ENCODE measurements at places on chromosomes 2 and 18. TPM values are rescaled to one million over a fixed set of nuclear protein-coding genes. Genes with fewer than 3 reads are reported as not detected.

DNA sequence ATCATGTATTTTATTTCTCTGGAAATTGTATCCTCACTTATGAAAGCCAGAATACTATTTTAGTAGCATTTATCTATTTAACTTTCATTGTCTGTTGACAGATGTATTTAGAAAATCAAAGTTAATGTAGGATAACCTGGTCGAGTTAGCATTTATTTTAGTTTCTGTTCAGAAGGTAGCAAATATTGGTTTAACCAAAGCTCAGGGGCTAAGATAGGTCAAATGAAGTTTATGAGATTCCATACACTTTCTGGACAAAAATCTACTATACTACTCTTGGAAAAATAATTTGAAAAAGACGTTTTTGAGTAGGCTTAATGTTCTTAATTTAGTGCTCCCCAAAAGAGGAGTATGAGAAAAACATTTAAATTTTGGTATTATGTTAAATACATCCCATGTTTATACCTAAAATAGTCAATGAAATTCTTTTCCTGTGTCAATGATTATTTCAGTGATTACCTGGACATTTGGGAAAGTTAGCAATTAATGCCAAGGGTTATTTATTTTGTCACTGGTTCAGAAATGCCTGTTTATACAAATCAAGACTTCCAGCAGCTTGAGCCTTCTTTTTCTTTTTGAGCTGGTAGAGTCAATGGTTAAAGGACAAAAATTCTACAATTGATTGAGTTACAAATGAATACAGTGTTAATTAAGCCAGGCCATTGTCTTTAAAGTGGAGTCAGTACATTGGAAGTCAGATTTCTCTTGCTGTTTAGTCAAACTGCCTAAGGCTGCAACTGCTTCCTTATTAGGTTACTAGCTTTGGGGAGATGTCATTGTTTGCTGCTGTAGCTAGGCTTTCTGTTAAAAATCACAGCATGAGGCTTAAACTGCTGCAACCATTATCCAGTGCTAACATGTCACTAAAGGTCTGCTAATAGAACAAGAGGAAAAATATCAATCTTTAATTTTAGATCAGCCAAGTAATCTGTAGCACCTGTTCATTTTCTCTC lies 182.3 kb downstream of the CAMKMT start:
- no peak for DNase-seq

GRCh38 chr2:30358351-30358750 lies 88.7 kb upstream of the LCLAT1 start:
- no peak for DNase-seq

GRCh38 chr18:79480171-79481045 lies 84.7 kb downstream of the NFATC1 start:
- no peak for DNase-seq

GRCh38 chr2:71102981-71103681 lies 26.9 kb downstream of the MCEE start:
- no peak for DNase-seq

DNA sequence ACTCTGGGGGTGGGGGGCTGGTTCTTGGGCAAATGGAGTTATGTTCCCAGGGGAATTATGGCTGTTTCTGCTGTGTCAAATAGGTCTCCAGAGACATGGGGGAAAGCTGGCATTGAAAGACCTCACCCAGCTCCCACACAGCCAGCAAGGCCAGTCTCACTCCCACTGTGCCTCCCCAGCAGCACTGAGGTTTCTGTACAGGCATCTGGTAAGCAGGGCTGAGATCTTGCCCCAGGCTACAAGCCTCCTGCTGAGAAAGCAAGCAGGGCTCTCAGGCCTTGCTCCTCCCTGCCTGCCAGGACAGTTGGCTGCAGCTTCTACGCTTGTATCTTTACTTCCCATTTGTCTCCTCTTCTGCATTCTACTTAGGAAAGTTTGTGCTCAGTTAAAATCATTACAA lies 50.5 kb upstream of the FHOD3 start:
- DNase-seq: no peak

GRCh38 chr2:1708476-1709334 lies 35.6 kb downstream of the PXDN start:
- no peak for DNase-seq

GRCh38 chr2:50385349-50385748 lies 646.6 kb downstream of the NRXN1 start:
- DNase-seq: no peak

DNA sequence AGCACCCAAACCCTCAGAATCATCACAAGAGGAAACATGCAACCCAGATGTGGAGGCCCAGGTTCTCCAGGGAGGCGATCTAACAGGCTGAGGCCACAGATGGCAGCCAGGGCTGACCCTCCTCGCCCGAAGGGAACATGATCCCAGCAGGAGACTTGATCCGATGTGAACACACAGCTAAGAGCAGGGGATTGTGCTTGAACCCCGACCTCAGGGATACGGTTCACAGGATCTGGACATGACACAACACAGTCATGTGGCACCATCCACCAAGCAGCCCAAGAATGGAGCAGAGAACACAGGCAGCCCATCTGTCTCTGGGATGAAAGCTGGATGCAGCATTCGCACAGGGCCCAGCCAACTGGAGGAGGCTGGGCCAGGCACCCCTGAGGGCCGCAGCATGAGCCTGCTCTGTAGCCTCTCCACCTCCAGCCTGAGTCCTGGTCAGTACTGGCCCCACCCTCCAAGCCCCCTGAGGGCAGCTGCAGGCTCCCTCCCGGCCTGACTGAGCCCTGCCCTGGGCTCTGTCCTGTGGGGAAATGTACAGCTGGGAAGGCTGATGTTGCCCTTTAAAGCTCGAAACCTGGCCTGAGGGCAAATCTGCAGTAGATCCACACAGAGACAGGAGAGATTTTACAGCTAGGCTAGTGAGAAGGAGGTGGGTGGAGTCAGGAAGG lies 39.0 kb downstream of the AQP12A start:
- no peak for DNase-seq

DNA sequence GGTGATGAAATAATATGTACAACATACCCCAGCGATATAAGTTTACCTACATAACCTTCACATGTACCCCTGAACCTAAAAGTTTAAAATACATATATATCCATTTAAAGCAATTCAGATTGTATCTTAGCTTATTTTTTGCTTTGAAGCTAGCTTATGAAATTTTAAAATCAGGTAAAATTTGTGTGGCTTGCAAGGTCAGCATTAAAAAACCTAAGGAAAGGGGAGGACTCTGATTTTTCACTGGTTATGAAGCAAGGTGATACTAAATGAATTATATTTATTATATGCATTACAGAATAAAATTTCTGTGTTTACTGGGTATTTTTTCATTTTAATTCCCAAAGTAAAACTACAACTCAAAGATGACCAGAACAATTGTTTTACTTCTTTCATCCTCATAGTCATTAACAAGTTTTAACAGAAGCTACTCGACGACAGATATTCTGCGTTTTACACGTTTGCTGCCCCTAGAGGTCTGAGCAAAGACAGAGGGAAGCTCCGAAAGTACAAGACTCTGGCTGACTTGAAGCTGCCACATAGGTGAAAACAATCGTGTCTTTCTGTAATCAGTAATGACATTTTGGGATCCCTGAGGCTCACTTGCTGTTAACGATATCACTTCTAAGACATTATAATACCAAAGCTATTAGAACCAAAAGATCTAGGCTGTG lies 17.1 kb downstream of the PKP4 start:
- no peak for DNase-seq

- DNase-seq: no peak
Observed at GRCh38 chr18:14089781-14090180, 42.5 kb downstream of the ZNF519 start.

POLR1A gene
- total RNA-seq: 21.7 TPM

- DNase-seq: no peak
Observed at GRCh38 chr18:54181856-54182602, 42.4 kb downstream of the MBD2 start.

DNA sequence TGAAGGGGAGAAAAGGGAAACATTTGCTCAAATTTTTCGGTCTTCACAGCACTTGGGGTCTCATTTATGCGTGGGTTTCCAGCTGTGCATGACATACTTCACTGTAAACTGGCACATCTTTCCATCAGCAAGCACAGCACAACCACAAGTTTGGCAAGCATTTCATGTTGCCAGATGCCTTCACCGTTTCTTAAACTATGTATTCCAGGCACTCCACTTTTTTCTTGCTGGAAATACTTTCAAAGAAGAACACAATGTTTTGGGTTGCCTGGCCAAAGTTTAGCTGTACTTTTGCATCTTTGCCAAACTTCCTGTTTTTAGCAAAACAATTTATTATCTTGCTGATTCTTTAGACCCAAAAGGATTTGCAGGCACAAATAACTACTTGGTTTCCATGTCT lies 194.6 kb upstream of the MEIS1 start:
- no peak for DNase-seq

DNA sequence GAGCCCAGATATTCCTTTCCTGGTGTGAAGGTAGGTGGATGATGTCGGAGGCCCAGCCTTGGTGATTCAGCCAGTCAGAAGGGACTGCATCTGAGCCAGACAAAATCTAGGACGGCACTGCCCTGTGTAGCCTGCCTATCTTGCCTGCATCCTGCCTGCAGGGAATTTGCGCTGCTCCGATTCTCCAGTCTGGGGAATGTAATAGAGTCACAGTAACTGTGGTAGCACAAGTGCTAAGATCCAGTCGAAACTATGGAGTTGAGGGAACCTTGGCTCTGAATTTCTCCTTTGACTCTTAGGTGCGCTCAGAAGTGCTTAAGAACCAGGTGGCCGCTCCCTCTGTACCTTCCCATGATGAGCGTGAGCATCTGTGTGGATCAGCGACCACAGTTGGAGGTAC lies 15.9 kb downstream of the IL36B start:
- no peak for DNase-seq

DNA sequence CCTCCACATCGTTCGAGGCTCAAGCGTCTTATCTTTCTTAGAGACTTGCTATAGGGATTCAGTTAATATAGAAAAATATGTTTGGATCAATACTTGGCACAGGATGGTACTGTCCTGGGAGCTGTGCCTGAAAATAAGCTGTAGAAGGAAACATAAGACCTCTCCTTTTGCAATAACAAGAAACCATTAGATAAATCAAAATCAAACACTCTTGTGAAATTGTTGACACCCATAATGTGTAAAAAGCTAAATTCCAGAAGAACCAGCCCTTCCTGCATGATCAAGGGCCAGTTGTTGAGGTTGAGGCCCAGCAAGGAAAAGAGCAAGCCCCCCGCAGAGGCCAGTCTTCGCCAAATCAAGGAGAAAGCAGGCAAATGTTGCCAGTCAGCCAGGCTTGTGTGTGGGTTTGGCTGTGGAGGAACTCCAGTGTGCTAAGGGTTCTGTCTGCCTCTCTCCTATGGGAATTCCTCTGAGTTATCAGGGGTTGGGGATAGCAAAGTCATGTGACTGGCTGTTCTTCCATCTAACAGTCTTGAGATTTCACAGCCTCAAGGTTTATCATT lies 185.7 kb downstream of the ACKR3 start:
- no peak for DNase-seq

- no peak for DNase-seq
Observed at GRCh38 chr18:36195427-36196122, 8.3 kb downstream of the MOCOS start.

WDR7 gene
- 44.2 TPM for total RNA-seq

CD8B2 gene
- not detected for total RNA-seq

CRYGD gene
- total RNA-seq: not detected

MALL gene
- total RNA-seq: not detected

DNA sequence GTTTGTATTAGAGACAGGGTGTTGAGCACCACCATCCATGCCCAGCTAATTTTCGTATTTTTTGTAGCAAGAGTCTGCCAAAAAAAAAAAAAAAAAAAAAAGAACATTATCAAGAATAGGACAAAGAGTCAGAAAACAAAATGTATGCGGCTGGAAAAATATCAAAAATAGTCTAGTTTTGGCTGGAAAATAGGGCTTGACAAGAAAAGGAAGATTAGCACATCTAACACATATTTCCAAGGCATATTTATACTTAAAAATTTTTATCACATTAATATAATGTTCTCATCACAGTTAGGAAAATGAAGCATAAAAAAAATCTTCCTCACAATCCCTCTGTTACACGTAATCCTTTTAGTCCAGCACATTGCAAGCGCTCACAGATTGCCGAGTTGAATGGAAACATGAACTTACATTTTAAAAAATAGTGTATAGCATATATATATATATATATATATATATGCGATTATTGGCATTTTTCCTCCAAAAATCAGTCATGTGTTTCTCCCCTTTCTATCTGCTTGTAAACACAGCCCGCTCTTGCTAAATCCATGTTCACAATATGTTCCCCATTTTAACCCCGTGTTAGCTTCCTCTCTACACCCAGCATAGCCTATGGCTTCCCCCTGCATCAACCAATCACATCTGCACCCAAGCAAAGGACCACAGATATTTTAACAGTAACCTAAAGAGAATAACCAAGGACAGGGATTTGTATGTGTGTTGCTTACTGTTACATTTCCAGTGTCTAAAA lies 183.0 kb downstream of the AFF3 start:
- DNase-seq: no peak

DNA sequence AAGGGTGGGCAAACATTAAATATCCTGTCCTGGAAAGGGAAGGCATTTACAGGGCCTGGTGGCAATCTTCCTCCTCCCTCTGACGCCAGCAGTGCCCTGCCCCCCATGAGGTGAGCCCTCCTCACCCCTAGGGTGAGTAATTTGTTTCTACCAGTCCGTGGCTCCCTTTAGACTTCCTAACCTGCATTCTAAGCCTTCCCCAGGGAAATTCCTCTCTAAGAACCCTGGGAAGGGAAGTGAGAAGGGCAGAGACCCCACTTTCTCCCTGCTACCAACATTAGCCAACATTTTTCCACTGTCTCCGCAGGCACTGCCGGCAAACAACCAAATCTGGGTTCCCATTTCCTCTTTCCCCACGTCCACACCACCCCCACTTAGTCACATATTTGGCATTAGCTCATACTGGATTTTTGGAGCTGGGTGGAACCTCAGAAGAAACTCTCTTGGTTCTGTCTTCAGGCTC lies 69.3 kb downstream of the NRP2 start:
- DNase-seq: no peak

GRCh38 chr2:146363731-146364130 lies 1481.1 kb upstream of the ACVR2A start:
- DNase-seq: no peak

KCNK3 gene
- not detected for total RNA-seq

DNA sequence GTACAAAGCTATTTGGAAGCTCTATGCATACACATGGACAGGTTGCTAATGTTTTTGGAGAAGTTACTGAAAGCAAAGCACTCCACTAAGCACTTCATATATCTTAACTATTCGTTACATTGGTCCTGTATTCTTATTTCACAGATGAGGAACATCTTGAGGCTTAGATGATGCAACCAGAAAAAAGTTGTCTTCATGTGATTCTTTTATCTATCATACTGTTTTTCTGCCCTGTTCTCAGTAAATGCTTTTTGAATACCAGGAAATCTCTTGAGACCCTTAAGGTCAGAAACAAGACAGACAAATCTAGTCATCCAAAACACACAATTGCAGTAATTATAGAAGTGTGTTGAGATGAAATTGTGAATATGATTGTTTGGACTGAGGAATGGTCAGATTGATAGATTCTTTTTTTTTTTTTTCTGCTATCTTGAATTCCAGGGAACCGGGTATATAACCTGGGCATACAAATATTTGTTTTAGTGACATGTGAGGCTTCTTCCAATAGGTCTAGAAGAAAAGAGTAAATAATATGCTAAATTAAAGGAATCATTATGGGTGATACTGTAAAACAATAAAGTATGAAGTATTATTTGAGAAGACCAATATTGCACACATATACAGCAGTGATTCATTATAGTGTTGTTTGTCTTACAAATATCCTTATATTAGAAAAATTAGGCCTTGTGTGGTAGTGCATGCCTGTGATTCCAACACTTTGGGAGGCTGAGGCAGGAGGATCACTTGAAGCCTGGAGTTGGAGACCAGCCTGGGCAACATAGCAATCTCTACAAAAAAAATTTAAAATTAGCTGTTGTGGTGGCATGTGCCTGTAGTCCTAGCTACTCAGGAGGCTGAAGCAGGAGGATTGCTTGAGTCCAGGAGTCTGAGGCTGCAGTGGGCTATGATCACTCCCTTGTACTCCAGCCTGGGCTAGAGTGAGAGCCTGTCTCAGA lies 33.7 kb downstream of the EHBP1 start:
- DNase-seq: no peak
